ENCODE measurements at places on chromosomes 5 and 9. TPM values are rescaled to one million over a fixed set of nuclear protein-coding genes. Genes with fewer than 3 reads are reported as not detected.

FABP6 gene
- total RNA-seq: not detected

CYLC2 gene
- total RNA-seq: not detected

ENG gene
- total RNA-seq: 17.7 TPM

XPA gene
- total RNA-seq: 12.6 TPM

FGF10 gene
- not detected for total RNA-seq

NCS1 gene
- total RNA-seq: 10.5 TPM

EPB41L4A gene
- total RNA-seq: 0.06 TPM

GFM2 gene
- 30.9 TPM for total RNA-seq

RNF183 gene
- not detected for total RNA-seq

PPIC gene
- total RNA-seq: not detected
